Fibroblast of skin of right quadriceps (primary cell): ENCODE measurements at places on chromosomes 5 and 9.

DNA sequence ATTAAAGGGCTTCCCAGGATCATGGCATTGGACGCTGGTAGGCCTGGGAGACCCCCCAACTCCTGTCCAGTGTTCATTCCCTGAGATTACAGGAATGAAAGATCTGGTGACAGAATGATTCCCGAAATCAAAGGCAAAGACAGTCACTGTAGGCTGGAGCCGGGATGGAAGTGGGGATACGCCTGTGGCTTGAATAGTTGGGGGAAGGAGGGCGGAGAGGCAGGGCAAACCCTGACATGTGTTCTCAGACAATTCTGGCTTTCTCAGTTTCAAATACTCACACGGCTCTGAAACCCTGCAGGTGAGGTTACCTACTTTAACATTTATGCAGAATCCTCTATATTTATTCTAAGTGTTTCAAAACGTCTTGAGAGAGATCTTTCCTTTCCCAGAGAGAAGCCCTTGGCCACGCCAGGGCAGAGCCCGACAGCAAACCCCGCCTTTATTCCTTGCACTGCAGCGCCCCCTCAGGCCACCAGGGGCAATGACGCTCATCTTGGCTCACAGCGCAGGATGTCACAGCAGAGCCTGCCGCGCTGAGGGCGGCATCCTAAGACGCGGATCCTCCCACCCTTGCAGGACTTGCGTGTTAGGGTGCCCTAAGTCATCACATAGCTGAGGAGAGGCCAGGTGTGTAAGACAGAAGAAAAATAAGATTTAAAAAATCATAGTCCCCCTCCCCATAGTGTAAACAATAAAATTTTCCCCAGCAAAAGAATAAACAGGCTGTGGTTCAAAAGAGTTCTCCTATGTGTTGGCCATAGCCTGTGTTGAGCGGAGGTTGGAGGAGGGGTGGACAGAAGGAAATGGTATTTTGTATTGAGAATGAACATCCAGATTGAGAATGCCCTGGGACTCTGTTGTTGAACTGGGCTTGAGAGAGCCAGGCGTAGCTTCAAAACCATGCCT lies 284.5 kb downstream of the NTRK2 start:
- DNase-seq: peak; percentile 38

- DNase-seq: peak; percentile 100
Observed at GRCh38 chr9:129776938-129777768, 24.3 kb upstream of the PTGES start.

DNA sequence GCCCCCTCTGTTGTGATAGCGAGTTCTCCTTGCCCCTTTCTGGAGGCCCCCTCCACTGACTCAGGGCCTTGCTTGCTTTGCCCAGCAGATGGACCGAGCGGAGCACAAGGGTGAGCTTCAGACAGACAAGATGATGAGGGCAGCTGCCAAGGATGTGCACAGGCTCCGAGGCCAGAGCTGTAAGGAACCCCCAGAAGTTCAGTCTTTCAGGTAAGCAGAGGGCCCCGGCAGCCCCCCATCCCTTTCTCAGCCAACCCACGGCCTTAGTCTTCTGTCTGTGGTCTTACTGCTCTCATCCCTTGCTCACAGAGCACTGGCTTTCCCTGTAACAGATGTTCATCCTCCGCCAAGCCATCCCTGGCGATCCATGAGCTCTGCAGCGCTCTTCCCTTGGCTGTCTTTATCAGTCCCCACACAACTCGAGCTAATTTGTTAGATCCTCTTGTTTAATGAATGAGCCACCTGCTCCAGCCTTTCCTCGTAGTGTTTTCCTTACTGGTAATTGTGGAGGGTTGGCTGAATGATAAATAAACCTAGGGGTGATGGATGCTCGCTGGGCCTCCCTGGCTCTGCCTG lies 18.4 kb upstream of the RARS1 start:
- no peak for DNase-seq

- DNase-seq: no peak
Observed at GRCh38 chr5:112923148-112923917, 1.3 kb upstream of the REEP5 start.

DNA sequence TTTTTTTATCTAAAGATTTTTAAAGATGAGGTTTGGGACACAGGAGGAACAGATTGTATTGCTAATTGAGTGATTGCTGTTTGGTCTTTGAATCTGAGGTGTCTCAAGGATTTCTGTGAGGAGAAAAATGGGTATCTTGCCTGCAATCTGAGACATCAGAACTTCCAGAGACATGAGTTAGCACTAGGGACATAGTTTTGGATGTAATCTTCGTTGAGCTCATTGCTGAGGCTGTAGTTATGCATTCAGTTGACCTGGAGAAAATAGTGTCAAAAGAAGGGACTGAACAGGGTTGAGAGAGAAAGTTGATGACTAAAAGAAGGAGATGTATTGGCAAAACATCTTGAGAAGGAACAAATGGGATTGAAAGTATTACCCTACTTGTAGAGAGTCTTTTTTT lies 24.6 kb downstream of the C9orf85 start:
- no peak for DNase-seq

DNA sequence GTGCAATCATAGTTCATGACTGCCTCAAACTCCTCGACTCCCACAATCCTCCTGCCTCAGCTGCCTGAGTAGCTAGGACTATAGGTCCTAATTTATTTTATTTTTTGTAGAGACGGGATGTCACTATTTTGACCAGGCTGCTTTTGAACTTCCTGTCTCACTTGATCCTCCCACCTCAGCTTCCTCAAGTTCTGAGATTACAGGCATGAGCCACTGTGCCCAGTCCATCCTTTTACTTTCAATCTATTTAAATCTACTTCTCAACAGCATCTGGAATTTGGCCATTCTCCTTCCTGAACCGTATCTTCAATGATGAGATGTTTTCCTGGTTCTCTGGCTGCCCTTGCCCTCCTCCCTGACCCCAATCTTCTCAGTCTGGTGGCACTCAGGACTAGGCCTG lies 12.2 kb upstream of the GRIN1 start:
- DNase-seq: no peak

GRCh38 chr9:71895117-71895516 lies 15.9 kb downstream of the ABHD17B start:
- no peak for DNase-seq

DNA sequence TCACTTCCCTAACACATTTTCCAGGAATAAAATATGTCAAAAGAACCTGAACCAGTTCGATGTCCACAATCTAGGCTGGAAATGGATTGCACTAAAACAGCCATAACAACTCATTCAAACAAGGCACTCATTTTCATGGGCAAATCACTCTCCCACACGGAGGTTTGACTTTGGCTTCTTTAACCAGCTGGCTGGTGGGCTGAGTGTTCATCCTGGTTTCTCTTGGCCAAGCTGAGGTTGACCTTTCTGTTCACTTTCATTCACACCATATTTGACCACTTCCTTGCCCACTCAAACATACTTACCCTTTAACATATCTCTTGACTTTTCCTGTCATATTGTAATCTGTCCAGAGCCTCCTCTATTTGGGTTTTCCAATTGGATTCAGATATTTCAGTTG lies 5.4 kb downstream of the IL7R start:
- DNase-seq: no peak

DNA sequence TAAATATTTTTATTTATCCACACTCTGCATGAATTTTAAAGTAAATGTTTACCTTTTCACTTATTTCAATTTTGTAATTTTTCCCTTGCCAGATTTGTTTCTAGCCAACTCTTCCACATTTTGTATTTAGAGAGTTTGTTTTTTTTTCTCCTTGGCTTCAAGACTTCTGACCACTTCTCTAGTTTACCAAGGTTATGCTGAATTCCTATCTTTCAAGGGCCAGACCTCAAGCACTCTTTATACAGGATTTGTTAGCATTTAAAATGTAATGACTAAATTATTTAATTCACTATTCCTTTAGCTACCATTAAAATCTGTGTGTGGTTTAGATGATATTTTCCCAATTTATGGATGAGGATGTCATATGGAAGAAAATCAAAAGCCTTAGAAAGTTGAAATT lies 42.5 kb downstream of the MEF2C start:
- DNase-seq: no peak

DNA sequence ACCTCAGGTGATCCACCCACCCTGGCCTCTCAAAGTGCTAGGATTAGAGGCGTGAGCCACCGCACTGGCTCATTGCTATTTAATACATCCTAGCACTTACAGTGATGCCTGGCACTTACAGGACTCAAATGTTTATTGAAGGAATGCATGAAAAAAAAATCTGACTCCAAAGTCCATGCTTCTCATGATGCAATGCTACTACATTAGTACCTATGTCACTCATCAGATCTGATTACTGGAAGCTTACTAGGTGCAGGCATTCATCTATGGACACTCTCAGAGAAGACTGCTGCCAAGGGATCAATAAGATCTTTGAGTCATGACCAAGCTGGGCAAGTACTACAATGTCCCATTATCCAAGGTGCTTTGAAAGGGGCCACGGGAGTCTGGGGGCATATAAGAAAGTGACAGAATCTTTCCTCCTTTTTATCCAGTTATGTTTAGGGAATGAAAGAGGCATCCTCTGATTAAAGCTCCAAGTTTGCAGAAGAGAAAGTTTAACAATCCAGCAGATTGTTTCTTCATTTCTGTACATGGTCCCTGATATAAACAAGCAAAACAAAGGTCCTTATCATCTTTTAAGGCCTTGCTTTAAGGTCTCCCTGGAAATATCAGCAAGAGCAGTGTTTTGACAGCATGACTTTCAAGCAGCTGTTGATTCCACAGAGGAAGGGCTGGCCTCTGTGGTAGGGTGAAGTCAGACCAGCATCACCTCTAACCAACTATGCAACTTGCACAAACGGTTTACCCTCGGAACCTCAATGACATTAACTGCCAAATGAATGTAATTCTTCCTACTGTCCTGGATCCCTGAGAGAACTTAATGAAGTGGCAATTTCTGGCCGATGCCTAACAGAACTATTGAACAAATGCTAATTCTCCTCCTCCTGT lies 35.9 kb downstream of the ARPC5L start:
- DNase-seq: no peak

DNA sequence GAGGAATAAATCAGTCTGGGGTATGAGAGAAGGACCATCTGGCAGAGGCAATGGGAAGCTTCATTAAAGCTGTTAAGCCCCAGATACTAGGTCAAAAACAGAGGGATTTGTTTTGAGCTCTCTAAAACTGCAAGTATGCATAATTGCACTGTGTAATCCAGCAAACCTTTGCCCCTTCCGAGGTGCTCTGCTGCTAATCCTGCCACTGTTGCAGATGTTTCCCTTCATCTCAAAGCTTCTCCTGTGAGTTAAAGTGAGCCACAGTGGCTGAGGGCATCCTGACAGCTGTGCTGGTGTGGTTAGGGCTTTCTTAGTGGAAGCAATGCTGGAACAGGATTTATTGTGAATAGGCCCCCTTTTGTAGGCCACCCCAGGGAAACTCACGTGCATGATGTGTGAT lies 160.3 kb upstream of the TRPC7 start:
- no peak for DNase-seq

DNA sequence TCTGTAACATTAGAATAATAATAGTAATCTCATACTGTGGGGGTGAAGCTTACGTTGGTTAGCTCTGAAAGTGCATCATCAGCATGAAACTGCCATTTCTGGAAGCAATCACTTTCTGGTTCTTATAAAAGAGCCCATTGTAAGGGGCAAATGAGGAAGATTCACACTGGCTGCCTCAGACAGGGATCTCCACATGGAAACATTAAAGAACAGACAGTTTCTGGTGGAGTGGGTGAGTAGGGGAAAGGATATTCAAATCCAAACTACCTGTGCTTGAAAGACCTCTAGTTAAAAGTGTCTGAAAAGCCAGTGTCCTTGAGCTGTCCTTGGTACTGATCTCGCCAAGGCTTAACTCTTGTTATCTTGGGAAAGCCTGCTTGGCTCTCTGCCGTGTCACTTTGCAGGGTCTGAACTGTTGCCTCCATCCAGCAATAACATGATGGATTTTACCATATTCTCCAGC lies 19.1 kb upstream of the SLC31A2 start:
- DNase-seq: no peak

- DNase-seq: peak; percentile 99
Observed at GRCh38 chr5:136016945-136017530, 11.8 kb upstream of the TGFBI start.

- DNase-seq: peak; percentile 42
Observed at GRCh38 chr5:43304525-43304924, 8.7 kb downstream of the HMGCS1 start.

GRCh38 chr5:6632324-6632887 lies 438 bp downstream of the NSUN2 start:
- no peak for DNase-seq

DNA sequence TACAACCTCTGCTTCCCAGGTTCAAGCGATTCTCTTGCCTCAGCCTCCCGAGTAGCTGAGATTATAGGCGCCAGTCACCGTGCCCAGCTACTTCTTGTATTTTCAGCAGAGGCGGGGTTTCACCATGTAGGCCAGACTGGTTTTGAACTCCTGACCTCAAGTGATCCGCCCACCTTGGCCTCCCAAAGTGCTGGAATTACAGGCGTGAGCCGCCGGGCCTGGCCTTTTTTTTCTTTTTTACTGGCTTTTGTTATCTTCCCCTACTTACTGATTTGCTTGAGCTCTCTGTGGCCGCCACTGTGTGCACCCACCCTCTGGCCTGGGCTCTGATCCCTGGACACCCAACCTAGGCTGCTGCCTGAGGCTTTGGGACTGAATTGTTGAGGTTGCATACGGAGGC lies 60.3 kb downstream of the ANKRD33B start:
- DNase-seq: no peak

GRCh38 chr5:132961887-132962286 lies 1.5 kb downstream of the AFF4 start:
- DNase-seq: peak; percentile 58

DNA sequence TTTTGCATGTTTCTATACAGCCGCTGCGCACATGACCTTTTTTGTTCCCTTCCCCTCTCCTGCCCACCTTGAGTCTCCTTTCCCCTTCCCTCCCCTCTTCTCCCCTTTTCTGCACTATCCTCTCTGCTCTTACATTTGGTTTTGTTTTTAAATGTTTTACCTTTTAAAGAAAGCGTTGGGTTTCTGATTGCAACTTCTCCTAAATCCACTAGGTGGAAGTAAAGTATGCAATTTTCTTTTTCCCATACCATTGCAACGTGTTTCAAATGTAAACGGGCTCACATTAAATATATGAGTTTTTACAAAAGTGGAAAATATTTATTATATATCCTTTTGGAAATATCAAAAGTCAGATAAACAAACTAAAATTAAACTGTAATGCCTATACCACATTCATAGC lies 500.9 kb downstream of the DIRAS2 start:
- DNase-seq: peak; percentile 28

DNA sequence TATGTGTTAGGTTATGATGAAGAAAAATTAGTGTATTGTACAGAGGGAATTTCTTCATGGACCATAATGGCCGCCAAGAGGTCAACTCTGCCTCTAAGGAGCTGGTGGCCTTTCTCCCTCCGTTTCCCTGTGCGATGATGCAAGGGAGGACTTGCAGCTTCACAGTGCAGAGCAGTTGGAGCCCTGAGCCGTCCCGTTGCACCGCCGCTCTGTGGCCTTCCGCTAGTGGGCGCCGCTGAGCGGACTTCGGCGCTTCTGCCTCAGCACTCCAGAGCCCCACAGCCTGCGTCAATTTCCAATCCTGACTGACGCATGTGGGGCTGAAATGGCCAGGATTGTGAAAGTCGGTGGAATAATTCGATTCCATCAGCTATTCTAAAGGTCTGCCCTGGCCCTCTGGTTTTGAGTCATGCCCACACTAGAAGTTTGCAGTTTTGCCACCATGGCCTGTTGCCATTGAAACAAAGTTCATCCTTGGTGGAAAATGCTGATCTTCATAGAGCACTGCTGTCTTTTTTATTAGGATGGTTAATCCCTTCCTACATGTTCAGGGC lies 22.7 kb upstream of the LECT2 start:
- no peak for DNase-seq
